Placental pericyte (primary cell): ENCODE measurements at places on chromosomes 7 and 10. TPM values are rescaled to one million over a fixed set of nuclear protein-coding genes. Genes with fewer than 3 reads are reported as not detected.

Gene HOXA2
- under 0.01 and 0.43 TPM in 2 replicates for total RNA-seq

Gene PILRA
- not detected in 2 replicates for total RNA-seq

Gene IFIT1B
- total RNA-seq = not detected in 2 replicates

Gene SPOCK2
- total RNA-seq = under 0.01 and 0.44 TPM in 2 replicates

Gene CACNB2
- under 0.01 and 0.14 TPM in 2 replicates for total RNA-seq

Gene TAS2R41
- 0.29 TPM in 1 of 2 replicates, not detected in the other for total RNA-seq

Gene PODXL
- total RNA-seq = 0.88 and 34.9 TPM in 2 replicates

Gene SFR1
- total RNA-seq = 5.9 and 15.3 TPM in 2 replicates

Gene SPDYE5
- not detected in 2 replicates for total RNA-seq

Gene BEND7
- 1.0 and 10.5 TPM in 2 replicates for total RNA-seq

Gene PRKCQ
- 0.14 TPM in 1 of 2 replicates, not detected in the other for total RNA-seq

Gene ECHDC3
- total RNA-seq = 2.3 and 7.4 TPM in 2 replicates

Gene KLF14
- 0.14 and 0.22 TPM in 2 replicates for total RNA-seq

Gene ABCA13
- under 0.01 and 1.3 TPM in 2 replicates for total RNA-seq
